ENCODE measurements at places on chromosomes 12 and 14.
A peak's percentile ranks its signal among the peaks of the same experiment; 100 is the strongest.

DNA sequence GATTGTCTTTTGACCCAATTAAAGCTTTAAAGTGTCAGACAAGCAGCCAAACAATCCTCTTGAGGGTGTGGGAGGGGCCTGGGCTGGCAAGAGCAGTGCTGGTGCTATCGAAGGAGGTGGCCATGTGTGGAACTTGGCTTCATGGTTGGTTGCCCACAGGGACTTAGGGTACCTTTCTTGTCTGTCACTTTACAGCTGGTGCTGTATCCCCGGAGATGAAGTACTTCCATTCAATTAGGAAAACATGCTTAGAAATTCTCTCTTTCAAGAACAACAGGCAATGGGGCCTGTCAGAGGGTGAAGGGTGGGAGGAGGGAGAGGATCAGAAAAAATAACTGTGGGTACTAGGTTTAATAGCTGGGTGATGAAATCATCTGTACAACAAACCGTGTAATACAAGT, 86.5 kb downstream of the DAAM1 start:
- DNase-seq, result no peak

GRCh38 chr12:20731274-20731673, 36.1 kb downstream of the SLCO1C1 start:
- no peak for DNase-seq

DNA sequence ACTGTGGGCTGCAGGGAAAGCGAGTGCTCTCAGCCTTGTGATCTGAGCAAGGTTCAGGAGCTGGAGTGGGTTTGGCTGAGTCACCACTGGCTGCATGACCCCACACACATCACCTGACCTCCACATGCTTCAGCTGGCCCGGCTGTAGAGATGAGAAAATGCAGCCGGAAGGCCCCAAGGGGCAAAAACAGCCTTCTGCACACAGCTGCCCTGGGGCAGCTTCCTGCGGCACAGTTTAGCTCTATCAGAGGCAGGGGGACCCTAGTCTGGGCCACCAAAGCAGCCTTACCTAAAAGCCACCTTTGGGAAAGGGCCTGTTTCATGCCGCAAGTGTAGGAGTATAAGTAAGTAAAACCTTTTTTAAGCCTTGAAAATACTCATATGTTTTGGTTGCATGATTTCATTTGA, 123.3 kb downstream of the SSPN start:
- DNase-seq, result peak; percentile 75

DNA sequence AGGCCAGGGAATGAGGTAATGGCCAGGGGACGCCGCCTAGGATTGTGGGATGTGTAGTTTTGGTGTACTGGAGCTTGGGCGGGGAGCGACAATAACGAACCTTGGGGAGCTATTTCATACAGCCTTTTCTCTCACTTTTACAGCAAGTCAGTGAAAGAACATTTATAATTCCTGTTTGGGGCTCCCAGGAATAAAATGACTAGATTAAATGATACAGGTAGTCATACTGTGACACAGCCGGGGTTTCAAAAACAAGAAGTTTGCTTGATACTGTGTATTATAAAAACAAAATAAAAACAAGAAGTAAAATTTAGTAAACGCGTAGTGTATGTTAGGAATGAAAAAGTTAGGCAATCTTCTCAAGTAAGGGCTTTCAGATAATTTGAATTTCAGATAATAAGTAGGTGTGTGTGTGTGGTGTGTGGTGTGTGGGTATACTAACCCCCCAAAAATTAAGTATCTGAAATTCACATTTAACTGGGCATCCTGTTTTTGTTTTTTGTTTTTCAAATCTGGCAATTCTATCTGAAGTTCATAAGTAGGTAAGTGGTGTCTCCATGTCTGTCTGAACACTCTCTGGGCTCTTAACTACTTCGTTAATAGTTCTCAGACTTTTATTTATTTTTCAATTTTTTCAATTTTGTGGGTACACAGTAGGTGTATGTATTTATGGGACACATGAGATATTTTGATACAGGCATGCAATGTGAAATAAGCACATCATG, 458 bp upstream of the DCTN2 start:
- DNase-seq, result no peak

DNA sequence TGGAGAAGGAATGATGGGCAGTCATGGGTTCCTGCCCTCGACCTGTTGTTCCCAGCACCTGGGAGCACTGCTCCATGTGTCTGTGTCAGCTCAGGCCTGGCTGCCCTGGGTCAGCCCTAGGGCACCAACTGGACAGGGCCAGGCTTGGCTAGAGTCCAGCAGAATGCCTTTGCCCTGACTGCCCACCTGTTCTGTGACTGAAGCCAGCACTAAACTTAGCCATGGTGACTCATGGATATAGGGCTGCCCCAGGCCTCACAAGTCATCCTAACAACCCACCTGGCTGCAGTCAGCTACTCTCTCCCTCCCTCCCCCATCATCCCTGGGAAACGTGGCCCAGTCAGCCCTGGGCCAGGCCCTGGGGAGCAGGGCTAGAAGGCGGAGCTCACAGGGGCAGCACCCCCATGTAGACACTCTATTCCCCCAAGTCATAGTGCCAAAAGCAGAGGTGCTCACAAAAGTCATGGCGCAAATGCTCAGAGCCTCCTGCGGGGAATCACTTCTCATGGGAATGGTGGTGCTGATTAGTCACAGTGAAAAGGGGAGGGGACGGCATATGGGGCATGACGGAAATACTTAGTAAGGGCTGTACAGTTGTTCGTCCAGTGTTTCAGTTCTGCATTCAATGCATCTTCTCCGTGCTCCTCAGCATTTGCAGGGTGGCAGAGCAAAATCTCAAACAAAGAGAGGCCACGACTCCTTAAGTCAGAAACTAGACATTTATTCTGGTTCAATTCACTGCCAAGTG, 52.0 kb upstream of the NTF3 start:
- DNase-seq, result no peak

DNA sequence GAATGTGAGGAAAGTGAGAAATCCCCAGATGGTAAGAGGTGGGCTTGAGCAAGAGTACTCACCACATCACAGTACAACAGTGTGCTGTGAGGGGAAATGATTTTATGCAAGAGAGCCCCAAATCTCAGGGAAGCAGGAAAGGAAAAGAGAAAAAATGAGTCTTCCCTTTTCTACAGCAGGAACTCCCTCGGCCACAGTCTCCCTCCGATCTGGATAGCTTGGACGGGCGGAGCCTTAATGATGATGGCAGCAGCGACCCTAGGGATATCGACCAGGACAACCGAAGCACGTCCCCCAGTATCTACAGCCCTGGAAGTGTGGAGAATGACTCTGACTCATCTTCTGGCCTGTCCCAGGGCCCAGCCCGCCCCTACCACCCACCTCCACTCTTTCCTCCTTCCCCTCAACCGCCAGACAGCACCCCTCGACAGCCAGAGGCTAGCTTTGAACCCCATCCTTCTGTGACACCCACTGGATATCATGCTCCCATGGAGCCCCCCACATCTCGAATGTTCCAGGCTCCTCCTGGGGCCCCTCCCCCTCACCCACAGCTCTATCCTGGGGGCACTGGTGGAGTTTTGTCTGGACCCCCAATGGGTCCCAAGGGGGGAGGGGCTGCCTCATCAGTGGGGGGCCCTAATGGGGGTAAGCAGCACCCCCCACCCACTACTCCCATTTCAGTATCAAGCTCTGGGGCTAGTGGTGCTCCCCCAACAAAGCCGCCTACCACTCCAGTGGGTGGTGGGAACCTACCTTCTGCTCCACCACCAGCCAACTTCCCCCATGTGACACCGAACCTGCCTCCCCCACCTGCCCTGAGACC, 7.8 kb downstream of the ATN1 start:
- DNase-seq, result peak; percentile 28

- DNase-seq, result no peak
Measured at GRCh38 chr14:60102389-60102788, 10.7 kb downstream of the PCNX4 start.

- no peak for DNase-seq
Measured at GRCh38 chr14:24441485-24441884, 1.1 kb downstream of the SDR39U1 start.

- DNase-seq, result no peak
Measured at GRCh38 chr12:56591126-56591525, 39.0 kb downstream of the BAZ2A start.

- DNase-seq, result no peak
Measured at GRCh38 chr12:78683626-78684025, 180.9 kb upstream of the SYT1 start.

GRCh38 chr14:91317381-91318308, 73.1 kb upstream of the GPR68 start:
- DNase-seq, result peak; percentile 73

DNA sequence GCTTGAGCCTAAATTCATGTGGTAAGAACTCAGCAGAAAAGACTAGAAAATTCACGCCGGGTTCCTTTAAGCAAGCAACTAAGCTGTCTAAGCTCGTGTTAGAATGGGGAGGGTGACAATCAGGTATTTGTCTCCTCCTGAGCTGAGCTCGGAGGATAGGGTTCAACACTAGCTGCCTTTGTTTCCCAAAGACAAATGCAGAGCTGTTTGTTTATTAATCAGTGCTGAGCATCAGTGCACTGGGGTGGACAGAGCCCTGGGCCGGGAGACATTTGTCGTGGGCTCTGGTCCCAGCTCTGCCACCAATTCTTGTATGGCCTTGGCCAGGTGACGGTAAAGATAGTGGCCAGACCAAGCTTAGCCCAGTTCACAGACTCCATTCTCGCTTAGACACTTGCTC, 43.7 kb downstream of the DEGS2 start:
- DNase-seq, result no peak

- no peak for DNase-seq
Measured at GRCh38 chr12:82723891-82724290, 37.2 kb downstream of the TMTC2 start.

DNA sequence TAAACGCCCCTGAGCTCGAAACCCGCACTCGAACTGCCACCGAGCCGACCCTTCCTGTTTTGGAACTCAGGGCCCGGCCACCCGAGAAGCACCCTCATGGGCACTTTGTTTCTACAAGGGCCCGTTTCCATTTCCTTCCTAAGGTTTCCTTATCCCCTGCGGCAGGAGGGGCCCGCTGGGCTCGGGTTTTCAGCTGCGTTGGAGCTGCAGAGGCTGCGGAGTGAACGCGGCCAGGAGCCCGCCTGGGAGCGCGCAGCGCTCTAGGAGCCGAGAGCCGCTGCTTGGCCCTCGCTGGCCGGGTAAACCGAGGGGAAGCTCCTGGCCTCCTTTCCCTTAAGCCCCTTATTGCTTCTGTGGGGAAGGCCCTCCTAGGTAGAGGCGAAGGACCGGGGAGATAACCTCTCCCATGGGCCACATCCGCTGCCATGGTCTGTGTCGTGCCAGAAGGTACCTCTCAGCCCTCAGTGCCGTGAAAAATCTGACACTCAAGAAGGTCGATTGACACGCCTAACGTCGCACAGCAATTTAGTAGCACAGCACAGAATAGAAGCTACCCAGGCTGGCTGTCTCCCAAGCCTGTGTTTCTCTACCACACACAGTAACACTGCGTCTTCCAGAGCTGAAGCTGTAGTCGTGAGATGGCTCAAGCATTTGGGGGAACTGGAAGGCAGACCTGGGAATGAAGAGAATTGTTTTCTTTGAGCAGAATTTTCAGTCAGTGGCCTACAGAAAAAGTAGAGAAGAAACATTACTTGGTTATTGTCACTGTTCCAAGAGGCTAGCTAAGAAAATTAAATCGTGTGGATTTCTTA, 12.9 kb upstream of the CALM1 start:
- peak; percentile 72 for DNase-seq

DNA sequence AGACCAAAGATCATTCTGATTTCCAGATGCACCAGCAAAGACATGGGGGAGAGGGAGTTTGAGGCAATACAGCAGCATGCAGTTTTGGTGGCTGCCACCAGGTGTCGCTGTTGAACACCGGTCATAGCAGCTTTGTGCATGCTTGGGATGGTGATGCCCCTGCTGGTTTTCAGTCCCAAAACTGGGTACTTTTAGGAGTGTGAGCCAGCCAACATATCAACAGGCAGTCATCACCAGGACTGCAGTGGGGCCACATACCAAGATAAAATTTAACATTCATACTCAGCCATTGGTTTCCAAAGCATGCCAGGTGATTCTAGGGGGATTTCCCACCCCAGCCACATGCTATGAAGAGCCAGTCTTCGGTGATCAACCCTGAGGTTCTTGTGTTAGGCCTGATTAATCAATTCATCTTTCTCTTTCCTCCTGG, 64.2 kb downstream of the PHETA1 start:
- DNase-seq, result no peak

DNA sequence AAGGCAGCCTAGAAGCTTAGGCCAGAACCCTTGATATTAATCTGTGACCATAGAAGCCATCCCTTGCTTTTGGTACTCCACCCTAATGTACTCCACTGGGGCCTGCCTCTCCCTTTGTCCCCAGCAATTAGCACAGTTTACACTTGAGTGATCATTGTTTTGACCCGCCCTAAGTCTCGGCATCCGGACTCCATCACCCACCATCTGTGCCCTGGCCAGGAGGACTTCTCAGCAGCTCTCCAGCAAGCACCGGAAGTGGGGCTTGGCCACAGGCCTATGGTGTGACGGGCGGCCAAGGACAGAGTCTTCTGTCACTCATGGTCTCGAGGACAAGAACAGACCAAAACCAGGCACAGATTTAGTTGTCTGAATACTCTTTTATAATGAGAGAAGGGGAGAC, 126.5 kb upstream of the NTF3 start:
- no peak for DNase-seq

DNA sequence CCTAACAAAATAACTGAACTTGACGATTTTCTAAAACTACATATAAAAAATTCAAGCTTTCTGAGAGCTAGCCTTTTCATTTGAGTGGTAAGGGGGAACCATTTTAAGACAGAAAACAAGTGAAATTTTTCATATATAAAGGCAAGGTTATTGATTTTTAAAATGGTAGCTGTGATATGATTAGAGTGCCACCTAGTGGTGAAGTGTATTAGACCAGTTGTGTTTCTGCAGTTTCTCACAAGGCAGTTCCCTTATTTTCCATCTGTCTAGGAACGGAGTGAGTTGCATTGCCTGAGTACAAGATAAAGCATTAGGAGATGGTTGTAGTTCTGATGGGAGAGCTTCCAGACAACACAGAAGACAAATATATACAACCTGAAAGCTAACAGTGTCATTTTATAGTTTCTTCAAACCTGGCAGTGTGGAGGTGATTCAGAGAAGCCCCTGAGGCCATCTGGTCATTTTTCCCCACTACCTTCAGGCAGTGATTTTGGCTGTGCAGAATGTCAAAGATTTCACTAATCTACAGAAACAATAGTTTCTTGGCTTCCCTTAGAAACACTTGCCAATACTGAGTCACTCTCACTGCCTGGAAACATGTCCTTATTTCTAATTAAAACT, 180.8 kb downstream of the C12orf50 start:
- DNase-seq, result no peak

DNA sequence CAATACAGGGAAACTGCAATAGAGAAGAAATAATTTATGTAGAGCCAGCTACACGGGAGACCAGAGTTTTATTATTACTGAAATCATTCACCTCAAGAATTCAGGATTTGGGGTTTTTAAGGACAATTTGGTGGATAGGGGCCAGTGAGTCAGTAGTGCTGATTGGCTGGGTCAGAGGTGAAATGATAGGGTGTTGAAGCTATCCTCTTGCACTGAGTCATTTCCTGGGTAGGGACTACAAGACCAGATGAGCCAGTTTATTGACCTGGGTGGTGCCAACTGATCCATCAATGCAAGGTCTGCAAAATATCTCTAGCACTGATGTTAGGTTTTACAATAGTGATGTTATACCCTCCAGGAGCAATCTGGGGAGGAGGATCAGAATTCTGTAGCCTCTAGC, 486.3 kb downstream of the LRIG3 start:
- no peak for DNase-seq

GRCh38 chr12:53182903-53183302, 2.2 kb upstream of the CSAD start:
- no peak for DNase-seq

GRCh38 chr12:121783766-121784165, 9.7 kb downstream of the RHOF start:
- no peak for DNase-seq

Data from ovary (tissue), 10 donors.